ENCODE measurements at places on chromosomes 16 and 17. TPM values are rescaled to one million over a fixed set of nuclear protein-coding genes. Genes with fewer than 3 reads are reported as not detected.

Gene SUPT4H1
- 99.3 TPM for polyA plus RNA-seq

Gene GLIS2
- 4.0 TPM for polyA plus RNA-seq

Gene STH
- not detected for polyA plus RNA-seq

Gene SMPD3
- polyA plus RNA-seq = 4.9 TPM

Gene LRRC37A3
- 2.2 TPM for polyA plus RNA-seq

Gene SOX9
- polyA plus RNA-seq = 15.3 TPM

Gene ZNF18
- 3.0 TPM for polyA plus RNA-seq

Gene CIBAR2
- not detected for polyA plus RNA-seq

DNA sequence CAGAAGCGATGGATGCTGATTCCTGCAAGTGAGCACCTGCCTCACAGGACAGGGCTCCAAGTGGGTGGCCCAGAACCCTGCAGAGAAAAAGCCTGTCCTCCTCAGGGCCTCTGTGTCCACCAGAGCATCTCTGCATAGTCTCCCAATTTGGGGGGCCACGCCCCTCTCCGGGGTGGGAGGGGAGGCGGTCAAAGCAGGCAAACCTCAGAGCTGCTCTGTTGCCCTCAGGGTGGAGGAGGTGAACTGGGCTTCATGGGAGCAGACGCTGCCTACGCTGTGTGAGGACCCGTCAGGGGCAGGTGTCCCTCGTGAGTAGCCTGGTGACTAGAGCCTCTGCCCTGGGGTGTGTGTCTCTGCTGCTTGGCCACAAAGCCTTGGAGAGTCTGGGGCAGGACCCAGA is 19.3 kb downstream of the TRPV2 start:
- H3K4me3 ChIP-seq = no peak overlapping the region
- H3K27ac ChIP-seq = no peak overlapping the region
- DNase-seq = no peak
- no peaks in the 10 kb centered on the region for H3K27me3 ChIP-seq
- no peaks in the 10 kb centered on the region for H3K36me3 ChIP-seq

DNA sequence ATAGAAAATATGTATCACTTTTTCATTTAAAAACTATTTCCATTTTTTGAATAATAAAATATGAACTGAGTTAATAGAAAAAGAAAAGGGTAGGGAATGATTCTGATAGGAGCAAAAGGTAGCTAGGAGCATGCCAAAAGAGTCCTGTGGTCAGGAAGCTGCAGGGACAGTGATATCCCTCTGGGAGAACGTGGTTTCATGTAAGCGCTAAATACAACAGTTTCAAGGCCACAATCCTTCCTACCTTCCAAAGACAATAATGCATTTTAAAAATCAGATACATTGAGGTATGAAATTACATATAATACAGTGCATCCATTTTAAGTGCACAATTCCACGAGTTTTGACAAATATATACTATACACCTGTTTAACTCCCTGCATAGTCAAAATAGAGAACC is 55.8 kb downstream of the CCDC182 start:
- no peak overlapping the region for H3K27ac ChIP-seq
- no peaks in the 10 kb centered on the region for H3K27me3 ChIP-seq
- no peak for DNase-seq
- no peaks in the 10 kb centered on the region for H3K4me1 ChIP-seq

DNA sequence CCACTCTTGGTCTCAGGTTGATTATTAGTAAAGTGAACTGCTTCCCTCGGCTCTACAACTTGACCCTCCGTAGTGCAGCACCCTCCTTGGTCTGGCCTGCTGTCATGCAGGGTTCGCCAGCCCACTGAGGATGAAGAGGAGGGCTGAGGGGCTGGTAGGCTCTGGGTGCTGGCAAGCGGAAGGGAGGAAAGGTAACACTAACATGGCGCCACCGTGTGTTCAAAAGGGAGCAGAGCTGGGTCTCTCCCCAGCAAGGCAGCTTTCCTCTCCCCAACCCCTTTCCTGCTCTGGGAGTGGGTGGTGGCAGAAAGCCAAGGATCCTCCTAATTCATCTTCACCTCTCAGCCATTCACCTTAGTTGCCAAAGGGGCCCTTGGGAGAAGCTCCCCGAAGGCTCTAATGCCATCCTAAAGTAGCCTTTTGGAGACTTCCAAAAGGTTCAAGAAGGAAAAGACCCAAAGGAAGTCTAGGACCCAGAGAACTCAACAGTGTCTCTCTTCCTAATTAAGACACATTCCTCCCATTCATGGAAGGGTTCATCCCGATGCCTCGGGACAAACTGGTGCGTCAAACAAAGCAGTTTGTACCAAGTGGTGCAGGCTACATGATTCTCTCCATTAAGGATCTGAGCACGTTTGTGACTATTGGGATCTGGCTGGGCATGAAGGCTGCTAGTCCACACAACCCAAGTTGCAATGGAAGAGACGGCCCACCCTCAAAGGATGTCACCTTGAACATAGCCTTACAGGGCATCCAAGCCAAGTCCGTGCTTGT is 90.8 kb upstream of the TOB1 start:
- H3K4me3 ChIP-seq = no peak overlapping the region
- peak; percentile 83 for DNase-seq
- H3K4me1 ChIP-seq = peaks cover 19% of the 10 kb centered on the region
- H3K27me3 ChIP-seq = no peaks in the 10 kb centered on the region
- peak overlapping the region; percentile 63 for H3K27ac ChIP-seq

GRCh38 chr16:14111713-14112538 is 40.8 kb downstream of the MRTFB start:
- DNase-seq = peak; percentile 81
- no peak overlapping the region for H3K4me3 ChIP-seq
- peaks cover 45% of the 10 kb centered on the region for H3K4me1 ChIP-seq
- H3K27ac ChIP-seq = no peak overlapping the region

GRCh38 chr16:81767987-81768592 is 11.0 kb upstream of the PLCG2 start:
- H3K27me3 ChIP-seq = no peaks in the 10 kb centered on the region
- H3K4me3 ChIP-seq = no peak overlapping the region
- H3K36me3 ChIP-seq = no peaks in the 10 kb centered on the region
- no peak overlapping the region for H3K27ac ChIP-seq

DNA sequence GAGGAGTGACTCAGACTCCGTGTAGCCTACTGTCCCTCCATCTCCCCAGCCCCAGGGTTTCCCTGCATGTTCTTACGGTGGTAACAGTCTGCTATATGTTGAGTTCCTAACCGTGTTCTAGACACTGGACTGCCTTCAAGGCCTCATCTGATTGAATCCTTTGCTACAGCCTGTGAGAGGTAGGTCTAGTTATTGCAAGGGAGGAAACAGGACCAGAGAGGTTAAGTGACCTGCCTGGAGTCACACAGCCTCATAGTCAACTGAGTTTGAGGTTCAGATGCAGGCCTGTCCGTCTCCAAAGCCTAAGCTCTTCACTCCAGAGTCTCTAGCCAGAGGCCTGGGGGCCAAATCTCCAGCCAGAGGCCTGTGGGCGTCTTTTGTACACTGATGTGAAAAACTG is 98.0 kb downstream of the SDR42E1 start:
- H3K27ac ChIP-seq = no peak overlapping the region
- H3K4me3 ChIP-seq = no peak overlapping the region

GRCh38 chr17:29031488-29031887 is 11.5 kb upstream of the PIPOX start:
- no peak for DNase-seq
- no peak overlapping the region for H3K27ac ChIP-seq
- H3K4me1 ChIP-seq = no peaks in the 10 kb centered on the region
- H3K4me3 ChIP-seq = no peak overlapping the region

DNA sequence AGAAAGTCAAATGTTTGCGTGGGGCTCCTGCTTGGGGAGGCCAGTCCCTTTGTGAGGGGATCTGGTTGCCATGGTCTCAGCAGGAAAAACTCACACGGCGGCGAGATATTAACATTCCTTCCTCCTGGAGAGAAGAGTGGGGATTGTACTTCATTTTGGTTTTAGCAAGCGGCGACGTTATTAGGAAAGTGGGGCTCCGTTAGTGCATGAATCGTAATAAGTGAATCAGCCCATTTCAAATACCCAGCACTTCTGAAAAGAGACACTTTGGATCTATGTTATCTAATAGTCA is 41.6 kb upstream of the METRNL start:
- no peaks in the 10 kb centered on the region for H3K36me3 ChIP-seq
- no peaks in the 10 kb centered on the region for H3K4me1 ChIP-seq

DNA sequence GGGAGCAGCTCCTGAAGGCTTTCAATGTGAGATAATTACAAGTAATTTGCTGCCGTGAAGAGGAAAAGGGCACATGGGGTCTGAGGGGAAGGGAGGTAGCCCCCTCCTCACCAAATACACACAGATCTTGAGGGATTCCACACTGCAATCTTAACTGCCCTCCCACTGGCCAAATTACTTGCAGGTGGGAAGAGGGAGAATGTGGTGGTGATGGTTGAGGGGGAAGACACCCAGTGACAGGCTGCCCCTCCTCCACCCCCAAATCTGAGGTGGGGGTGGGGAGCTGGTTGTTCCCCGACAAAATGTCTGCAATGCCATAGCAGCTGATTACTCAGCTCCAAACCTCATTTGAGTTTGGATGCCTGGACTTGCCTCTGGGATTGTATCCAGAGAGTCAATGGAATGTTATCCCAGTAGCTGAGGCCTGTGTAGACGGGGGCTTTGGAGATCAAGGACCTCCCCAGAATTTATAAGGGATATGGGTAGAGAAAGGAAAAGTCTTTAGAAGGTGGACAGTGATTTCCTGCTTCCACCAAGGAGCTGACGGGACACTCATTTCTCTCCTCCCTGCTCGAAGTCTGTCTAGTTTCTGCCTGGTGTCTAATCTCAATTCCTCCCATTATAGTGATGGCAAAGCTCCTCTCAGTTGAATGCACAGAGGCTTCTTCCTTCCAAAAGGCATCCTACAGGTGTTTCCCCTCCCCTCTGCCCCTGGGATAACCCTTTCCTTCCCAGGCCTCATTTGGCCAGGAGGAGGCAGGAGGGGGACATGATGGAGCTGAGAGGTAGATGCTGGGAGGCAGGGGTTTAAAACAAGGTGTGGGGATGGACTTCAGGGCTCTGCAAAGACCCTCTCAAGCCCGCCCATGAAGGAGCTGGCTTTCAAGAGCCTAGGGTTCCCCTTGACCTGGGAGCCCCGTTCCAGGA is 8.7 kb downstream of the DLX4 start:
- no peaks in the 10 kb centered on the region for H3K36me3 ChIP-seq
- no peak overlapping the region for H3K4me3 ChIP-seq
- H3K27me3 ChIP-seq = peaks cover 39% of the 10 kb centered on the region
- no peak for DNase-seq
- no peak overlapping the region for H3K27ac ChIP-seq

DNA sequence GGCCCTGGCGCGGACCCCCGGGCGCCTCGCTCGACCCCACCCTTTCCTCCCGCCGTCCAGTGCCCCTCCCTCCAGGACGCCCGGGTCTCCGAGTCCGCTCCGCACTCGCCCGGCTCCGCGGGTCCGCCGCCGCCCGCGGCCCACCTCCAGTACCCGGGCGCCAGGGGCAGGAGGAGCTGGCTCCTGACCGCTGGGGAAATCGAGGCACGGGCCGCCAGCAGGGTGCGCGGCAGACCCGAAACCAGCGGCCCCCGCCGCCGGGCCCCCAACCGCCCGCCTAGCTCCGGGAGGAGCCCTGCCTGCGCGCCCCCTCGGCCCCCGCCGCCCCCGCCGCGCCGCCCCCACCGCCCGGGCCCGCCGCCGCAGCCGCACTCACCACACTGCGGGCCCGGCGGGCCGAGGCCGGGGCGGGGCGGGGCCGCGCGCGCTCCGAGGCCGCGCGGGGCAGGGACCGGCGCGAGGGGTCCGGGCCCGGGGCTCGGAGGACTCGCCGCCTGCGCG is 333 bp downstream of the MAFG start:
- DNase-seq = no peak
- peaks cover 7% of the 10 kb centered on the region for H3K36me3 ChIP-seq
- peak overlapping the region; percentile 99 for H3K4me3 ChIP-seq
- peaks cover 53% of the 10 kb centered on the region for H3K4me1 ChIP-seq
- H3K27ac ChIP-seq = peak overlapping the region; percentile 99

DNA sequence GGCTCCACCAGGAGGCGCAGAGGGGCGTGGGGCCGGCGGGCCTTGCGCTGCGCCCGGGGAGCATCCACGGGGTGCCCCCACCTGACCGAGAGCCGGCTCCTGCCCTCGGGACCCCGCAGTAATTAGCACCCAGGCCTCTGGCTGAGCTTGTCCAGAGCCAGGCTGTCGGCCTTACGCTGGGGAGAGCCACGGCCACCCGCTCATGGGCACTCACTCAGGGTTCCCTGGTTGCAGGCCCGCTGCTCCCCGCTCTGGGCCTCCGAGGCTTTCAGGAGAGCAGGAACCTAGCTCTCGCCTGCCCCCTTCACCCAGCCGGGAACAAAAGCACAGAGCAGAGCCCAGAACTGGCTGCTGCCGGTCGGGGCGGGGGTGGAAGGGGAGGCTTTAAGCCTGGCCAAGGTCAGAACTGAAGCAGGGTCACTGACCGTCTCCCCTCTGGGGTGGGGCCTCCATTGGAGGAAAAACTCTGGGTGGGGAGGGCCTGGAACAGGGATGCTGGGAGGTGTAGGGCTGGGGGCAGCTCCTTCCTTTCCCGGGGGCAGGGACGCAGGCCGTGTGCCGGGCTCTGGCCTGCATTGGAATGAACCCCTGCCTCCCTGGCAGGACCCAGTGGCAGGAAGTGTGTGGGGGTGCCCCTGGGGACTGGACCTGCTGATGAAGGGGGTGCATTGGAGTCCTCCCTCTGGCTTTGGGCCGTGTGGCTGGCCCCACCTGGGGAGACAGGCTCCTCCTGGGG is 12.3 kb downstream of the GLIS2 start:
- no peaks in the 10 kb centered on the region for H3K4me1 ChIP-seq
- DNase-seq = peak; percentile 93
- H3K27ac ChIP-seq = peak overlapping the region; percentile 86
- H3K36me3 ChIP-seq = peaks cover 12% of the 10 kb centered on the region

DNA sequence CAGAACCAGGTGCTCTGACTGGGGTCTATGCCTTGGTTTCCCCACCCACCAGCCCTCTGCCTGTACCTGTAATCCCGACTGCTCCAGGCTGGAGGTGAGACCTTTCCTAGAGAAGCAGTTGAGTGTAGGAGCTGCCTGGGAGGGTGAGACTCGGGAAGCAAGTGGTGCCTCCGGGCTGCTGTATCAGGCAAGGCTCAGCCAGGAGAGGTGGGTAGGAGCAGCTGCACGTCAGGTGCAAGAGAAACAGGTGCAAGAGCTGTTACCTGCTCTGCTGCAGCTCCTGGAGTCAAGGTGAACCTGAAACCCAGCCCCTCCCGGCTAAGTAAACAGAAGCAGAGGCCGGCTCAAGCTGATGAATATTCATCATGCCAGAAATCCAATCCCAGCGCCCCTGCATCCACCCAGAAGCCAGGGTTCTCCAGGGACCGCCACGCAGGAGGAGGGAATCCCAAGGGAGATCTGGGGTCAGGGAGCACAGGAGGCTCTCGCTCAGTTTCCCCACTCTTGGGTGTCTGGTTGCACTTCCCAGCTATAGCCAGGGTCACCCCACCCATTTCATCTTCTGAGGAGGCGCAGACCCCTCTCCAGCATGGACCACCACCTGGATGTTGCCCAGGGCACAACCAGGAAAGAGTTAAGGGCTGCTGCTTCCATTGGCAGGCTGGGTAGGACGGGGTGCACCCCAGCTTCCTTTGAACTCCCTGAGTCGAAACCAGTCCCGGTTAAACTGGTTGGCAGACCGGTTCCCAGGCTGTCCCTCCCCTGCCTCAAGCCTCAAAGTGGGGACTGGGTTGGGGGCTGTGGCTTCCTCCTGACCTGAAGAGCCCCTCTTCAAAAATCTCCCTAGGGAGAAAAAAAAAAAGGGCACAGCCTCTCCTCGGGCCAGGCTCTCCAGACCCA is at the start of gene PRR15L:
PRR15L (minus strand) TSS at position 293 of the 900 bp plus-strand sequence. CDS start 4,649 bp downstream, outside the sequence.
- H3K4me3 ChIP-seq = no peak within 1 kb of the TSS
- H3K4me1 ChIP-seq = no peaks in the 10 kb centered on the region
- no peak for DNase-seq
- no peak within 1 kb of the TSS for H3K27ac ChIP-seq

- no peak overlapping the region for H3K4me3 ChIP-seq
- DNase-seq = no peak
- H3K27ac ChIP-seq = no peak overlapping the region
- no peaks in the 10 kb centered on the region for H3K27me3 ChIP-seq
- H3K4me1 ChIP-seq = peaks cover 38% of the 10 kb centered on the region
- no peaks in the 10 kb centered on the region for H3K36me3 ChIP-seq
These were observed 18.4 kb downstream of the ADCY9 start for GRCh38 chr16:4097826-4098240.
